ENCODE measurements at places on chromosomes 5 and 9.

DNA sequence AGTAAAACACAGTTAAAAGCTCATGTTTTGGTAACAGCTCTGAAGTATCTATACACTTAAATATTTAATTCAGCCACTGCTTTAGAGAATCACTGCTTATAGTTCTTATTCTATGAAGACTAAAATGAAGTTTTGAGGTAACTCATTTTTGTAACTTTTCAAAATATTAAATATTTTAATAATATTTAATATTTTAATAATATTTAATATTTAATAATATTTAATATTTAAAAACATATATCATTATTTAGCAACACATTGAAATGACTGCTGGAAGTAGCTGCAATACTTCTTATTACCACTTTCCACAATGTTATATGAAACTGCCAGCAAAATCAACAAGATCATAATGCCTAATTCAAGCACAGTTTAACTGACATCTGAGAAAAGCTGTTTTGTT is 18.7 kb upstream of the GCNT4 start:
- no peak for DNase-seq

- DNase-seq, result no peak
Observed at GRCh38 chr5:32628049-32628844, 42.9 kb downstream of the SUB1 start.

DNA sequence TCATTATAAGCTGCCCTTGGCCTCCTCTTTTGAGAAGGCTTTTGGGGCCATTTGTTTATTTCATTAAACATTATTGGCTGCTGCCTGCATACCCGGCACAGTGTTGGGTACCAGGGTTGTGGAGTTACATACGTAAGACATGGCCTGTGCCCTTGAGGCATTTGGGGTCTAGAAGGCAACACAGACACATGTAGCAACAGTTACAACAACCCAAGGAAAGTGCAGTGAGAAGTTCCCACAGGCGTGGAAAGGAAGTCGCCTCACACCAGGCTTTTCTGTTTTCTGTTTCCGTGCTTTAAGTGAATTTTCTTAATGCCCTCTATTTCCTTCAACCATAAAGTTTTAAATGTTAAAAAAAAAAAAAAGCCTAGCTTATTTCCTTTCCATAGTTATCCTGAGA is 47.4 kb downstream of the GALNT10 start:
- DNase-seq, result no peak

GRCh38 chr9:14341437-14342122 is 27.6 kb upstream of the NFIB start:
- no peak for DNase-seq

GRCh38 chr5:75366787-75367186 is 29.8 kb downstream of the HMGCR start:
- no peak for DNase-seq

- no peak for DNase-seq
Observed at GRCh38 chr5:44246986-44247385, 142.2 kb downstream of the FGF10 start.

- no peak for DNase-seq
Observed at GRCh38 chr9:105697871-105698270, 3.5 kb downstream of the TMEM38B start.

GRCh38 chr5:178832618-178833201 is 27.0 kb upstream of the ZNF354B start:
- DNase-seq, result no peak

- no peak for DNase-seq
Observed at GRCh38 chr5:151042453-151043093, 22.2 kb downstream of the GPX3 start.

GRCh38 chr5:999032-999501 is 9.5 kb upstream of the NKD2 start:
- no peak for DNase-seq

GRCh38 chr5:67976891-67977601 is 238.5 kb upstream of the PIK3R1 start:
- DNase-seq, result no peak

DNA sequence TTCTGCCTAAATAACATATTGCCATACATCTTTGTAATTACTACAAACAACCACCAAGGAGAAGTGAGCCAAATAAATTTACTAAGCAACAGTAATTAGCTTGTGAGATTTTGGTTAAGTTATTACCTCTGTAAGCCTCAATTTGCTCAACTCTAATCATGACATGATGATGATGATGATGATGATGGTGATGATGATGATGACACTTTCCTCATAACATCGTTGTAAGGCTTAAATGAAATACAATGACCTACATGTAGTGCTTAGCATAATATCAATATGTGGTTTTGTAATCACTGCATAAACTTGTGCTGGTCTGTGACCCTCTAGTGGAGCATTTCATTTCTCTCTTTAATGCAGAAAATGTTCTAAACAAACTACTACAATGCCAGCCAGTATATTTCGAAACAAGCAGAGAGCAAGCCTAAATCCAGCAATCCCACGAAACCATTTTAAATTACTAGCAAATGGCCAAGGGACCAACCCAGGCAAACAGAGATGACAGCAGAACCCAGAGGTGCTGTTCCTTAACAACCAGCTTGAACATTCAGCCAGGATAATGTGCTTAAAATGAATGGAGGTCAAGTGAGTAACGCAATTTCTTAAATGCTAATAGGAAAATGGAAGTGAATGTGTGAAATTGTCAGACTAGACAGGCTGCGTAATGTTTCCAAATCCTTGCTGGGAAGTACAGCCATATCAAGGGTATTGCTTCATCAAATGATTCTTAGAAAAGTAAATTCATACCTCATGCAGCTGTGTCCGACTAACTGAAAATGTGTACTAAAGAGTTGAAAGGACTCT is 281.9 kb upstream of the PUM3 start:
- DNase-seq, result no peak

DNA sequence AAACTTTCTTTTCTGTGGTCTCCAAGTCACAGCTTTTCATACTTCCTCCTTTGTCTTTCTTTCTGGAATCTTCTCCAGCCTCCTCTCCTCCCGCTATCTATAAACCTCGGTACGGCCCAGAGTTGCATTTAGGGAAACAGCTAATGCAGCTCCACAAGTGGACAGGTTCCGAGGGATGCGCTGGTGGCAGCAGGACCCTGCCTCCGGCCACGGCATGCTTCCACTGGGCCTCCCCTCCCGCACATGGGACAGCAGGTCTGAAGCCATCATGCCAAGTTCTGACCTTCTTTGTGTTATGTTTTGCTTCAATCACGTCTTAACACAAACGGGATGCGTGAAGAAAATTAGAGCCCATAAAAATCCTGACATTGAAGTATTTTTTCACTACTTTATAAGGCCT is 136.9 kb downstream of the IRX2 start:
- DNase-seq, result no peak

DNA sequence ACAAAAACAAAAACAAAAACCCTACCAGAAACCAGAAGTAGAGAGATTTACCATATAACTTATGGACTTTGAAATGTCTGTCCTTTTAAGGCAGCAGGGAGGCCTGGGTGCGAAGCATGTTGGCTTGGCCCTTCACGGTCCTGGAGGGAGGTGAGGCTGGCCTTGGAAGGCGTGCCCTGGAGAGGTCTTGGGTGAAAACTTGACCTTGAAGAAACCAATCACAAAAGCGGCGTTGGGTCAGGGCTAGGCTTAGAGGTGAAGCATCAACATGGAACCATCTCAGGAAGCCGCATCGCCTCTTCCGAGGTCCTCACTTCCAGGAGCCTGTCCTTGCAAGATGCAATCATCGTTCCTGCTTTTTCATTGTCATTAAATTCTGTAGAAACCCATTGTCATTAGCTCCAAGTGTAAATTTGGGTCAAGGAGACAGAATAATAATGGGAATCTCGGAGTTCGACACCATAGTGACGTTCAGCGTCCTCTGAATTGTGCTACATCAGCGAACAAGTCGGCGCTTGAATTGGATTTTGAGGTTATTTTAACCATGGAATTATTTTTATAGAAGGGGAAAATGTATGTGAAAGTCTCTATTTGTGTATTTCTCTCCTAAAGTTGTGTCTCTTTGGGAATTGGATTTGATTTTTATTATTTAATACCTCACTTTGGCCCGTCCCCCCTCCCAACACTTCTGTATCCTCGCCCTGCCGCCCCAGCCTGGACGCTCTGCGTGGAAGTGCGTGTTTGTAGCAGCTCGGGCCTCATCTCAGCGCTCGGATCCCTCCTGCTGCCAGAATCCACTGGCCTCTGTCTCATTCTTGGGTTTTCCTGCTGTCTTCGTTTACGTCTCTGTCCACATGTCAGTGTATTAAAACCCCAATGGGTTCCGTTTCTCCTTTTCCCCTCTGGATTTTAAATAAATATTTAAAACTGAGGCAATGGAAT is 11.1 kb upstream of the ORM1 start:
- DNase-seq, result no peak

- DNase-seq, result no peak
Observed at GRCh38 chr5:142201471-142201887, 92.9 kb downstream of the NDFIP1 start.

GRCh38 chr5:142785206-142785605 is 15.0 kb downstream of the ARHGAP26 start:
- DNase-seq, result no peak

DNA sequence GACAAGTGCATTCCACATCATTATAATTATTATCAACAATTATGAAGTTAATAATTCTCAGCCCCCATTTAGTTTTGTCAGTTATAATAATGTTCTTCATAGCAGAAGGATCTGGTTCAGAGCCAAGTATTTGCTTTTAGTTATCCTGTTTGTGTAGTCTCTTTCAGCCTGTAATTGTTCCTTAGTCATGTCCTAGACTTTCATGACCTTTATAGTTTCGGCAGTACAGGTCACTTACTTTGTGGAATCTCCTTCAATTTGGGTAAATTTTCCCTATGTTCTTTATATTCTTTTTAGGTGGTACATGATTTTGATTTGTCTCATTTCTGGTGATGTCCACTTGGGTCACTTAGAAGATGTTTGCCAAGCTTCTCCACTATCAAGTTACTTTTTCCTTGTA is 34.3 kb downstream of the UBE2R2 start:
- DNase-seq, result no peak

DNA sequence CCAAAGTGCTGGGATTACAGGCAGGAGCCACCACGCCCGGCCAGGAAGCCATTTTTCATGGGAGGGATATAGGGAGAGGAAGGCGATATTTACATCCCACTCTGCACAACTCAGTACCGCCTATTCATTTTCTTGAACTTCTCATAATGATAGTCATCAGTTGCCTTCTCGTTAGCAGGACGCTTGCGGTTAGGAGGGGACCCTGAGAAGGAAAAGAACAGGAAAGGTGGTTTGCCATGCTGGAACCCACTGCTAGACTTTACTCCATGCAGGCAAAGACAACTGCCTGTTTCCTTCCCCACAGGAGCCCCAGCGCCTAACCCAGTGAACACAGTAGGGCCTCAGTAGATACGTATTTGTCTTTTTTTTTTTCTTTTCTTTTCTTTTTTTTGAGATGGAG is 4.1 kb upstream of the TOR1A start:
- DNase-seq, result no peak

DNA sequence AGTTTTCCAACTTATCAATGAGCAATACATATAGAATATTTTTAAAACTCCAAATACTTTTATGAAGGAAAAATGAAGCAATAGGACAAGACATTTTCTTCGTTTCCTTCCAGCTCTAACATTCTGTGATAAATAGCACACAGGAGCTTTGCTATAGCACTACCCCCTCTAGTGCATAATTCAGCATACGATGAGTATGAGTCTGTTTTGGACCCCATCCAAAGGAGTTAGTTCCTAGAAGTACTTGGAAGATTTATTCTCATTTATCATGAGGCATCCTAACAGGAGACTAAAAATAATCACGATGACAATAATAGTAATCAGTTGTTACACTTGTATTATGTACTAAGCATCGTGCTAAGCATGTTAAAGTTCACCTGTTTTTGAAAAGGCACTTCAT is 1061.3 kb upstream of the DMAC1 start:
- no peak for DNase-seq

- peak; percentile 86 for DNase-seq
Observed at GRCh38 chr9:34989946-34990635, 546 bp downstream of the DNAJB5 start.

- no peak for DNase-seq
Observed at GRCh38 chr9:136960212-136960937, 8.3 kb downstream of the LCN12 start.

DNA sequence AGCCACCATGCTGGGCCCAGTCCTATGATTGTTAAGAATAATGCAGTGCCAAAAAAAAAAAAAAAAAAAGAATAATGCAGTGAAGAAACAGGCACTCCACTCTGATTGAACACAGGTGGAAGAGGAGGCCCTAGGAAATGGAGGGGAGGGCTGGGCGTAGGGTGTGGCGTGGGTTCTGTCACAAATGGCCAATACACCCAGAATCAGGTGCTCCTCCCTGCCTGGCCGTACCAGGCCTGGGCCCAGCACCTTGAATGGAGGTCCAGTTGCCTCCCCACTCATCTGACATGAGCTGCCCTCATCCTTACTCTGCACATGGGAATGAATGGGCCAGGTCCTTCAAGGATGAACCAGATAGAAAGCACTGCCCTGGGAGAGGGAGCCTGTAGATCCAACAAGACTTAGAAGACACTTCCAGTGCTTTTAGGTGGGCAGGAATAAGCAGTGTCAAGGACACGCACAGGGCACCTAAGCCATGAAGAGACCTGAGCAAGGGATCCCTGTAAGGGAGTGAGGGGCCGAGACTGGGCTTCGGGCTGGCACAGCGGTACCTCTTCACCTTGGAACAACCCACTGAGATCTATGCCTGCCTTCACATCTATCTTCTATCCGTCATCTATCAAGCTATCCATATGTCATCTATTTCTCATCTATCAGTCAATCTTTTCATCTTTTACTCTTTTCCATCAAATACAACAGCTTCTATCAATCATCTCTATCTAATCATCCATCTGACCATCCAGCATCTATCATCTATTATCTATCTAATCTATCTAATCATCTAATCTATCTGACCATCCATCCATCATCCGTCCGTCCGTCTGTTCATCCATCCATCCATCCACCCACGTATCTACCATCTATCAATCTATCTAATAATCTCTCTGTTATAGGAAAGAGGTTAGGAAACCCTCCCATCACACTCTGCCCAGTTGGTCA is 15.9 kb downstream of the NINJ1 start:
- DNase-seq, result no peak

DNA sequence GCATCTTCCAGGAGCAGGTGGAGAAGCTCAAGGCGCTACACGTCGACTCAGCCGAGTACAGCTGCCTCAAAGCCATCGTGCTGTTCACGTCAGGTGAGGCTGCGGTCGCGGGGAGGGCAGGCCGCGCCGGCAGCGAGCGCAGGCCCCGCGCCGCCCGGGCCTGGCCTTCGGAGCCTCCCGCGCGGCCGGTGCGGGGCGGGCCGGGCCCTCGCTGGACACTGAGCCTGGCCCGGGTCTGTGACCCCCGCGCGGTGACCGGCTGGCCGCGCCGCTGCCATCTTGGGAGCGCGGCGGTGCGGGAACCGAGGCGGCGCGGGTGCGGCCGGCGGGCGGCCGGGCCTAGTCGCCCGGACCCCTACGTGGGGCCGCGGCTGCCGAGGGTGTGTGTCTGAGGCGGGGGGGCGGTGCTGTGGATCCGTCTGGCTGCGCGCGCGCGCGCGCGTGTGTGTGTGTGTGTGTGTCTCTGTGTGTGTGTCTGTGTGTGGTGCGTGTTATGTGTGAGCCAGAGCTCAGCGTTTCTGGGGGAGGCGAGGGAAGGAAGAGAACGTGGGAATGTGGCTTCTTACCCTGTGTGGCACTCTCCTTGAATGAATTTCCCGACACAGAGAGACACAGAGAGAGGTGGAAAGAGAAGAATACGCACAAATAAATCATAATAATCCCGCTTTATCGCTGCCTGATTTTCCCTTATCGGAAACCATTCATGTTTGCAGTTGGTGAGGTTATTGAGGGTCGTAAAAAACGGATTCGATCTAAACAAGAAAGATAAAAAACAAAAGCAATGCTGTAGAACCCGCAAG is 5.5 kb downstream of the NR2F1 start:
- DNase-seq, result no peak

Measured in ELF-1 (cell line).